ENCODE measurements at places on chromosomes 7 and 10.

DNA sequence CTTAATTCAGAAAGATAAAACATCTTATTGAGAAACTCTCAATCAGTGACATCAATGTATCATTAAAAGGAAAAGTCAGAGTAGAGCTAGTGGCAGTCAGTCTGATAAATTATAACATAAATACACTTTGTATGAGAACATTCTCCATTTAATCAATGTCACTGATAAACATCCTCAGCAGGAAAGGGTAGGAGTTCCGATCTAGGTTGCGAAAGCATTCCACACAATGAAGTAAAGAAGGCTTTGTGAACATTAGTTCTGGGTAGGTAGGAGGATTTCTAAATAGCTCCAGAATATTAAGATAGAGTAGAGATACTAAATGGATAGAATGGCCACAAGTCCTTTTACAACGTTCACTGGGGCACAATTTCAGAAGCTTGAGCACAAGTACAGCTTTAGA, 179.7 kb upstream of the MALRD1 start:
- DNase-seq = no peak
- no peaks in the 10 kb centered on the region for H3K4me1 ChIP-seq
- no peaks in the 10 kb centered on the region for H3K27me3 ChIP-seq
- H3K36me3 ChIP-seq = no peaks in the 10 kb centered on the region
- no peak overlapping the region for H3K27ac ChIP-seq

DNA sequence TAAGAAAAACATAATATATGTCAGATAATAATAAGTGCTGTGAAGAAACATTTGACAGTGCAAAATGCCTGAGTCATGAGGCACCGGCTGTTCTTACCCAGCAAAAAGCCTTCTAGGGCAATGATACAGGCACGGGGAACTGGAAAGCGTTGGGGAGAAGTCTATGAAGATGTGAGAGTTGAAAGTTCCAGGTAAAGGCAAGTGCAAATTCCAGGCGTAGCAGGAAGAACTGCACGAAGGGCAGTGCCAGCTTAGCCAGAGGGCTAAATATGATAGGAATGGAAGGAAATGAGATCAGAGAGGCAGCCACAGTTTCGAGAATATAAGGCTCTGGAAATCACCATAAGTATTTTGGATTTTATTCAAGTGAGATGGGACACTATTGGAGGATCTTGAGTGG, 87.0 kb downstream of the IPMK start:
- H3K4me1 ChIP-seq = no peaks in the 10 kb centered on the region
- H3K27me3 ChIP-seq = no peaks in the 10 kb centered on the region
- no peak overlapping the region for H3K4me3 ChIP-seq
- no peaks in the 10 kb centered on the region for H3K36me3 ChIP-seq
- no peak overlapping the region for H3K27ac ChIP-seq

DNA sequence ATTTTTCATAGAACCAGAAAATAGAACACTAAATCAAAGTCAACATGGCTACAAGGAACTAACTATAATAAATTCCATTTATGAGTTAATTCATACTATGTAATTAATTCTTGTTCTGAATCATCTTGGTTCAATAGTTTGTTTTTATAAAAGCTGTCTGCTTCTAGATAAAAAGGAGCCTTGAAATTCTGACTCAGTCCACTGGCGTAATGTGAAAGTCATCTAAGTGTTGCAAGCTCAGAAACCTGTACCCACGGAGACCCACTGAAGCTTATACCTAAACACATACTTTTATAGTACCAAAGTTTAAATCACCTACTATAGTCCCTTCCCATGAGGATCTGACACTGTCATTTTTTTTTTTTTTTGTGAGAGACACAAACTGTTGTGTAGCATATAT, 489.4 kb downstream of the SEMA3D start:
- no peak overlapping the region for H3K27ac ChIP-seq
- no peak for DNase-seq
- no peaks in the 10 kb centered on the region for H3K27me3 ChIP-seq
- peaks cover 3% of the 10 kb centered on the region for H3K4me1 ChIP-seq
- no peaks in the 10 kb centered on the region for H3K36me3 ChIP-seq

DNA sequence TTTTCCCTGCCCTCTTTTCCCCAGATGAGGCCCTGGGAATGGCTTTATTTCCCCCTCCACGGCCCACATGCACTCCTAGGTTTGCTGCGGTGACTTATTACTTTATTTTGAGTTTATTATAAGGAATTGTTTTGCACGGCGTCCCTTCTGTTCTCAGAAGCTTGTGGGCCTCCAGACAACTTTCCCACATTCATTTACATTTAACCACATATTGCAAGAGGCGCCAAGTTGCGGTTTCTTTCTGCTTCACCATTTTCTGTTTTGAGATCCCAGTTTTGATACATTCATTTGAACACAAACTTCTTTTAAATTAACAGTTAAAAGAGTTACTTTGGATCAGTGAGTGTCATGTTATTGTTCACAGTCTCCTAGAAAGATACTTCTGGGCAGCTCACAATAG, 532.5 kb upstream of the MGMT start:
- no peaks in the 10 kb centered on the region for H3K36me3 ChIP-seq
- H3K27me3 ChIP-seq = no peaks in the 10 kb centered on the region
- no peak overlapping the region for H3K4me3 ChIP-seq
- H3K27ac ChIP-seq = no peak overlapping the region
- no peaks in the 10 kb centered on the region for H3K4me1 ChIP-seq

- H3K4me3 ChIP-seq = no peak overlapping the region
- H3K27ac ChIP-seq = no peak overlapping the region
- no peaks in the 10 kb centered on the region for H3K4me1 ChIP-seq
- no peak for DNase-seq
Measured at GRCh38 chr7:124761164-124761715, 4.4 kb downstream of the GPR37 start.

DNA sequence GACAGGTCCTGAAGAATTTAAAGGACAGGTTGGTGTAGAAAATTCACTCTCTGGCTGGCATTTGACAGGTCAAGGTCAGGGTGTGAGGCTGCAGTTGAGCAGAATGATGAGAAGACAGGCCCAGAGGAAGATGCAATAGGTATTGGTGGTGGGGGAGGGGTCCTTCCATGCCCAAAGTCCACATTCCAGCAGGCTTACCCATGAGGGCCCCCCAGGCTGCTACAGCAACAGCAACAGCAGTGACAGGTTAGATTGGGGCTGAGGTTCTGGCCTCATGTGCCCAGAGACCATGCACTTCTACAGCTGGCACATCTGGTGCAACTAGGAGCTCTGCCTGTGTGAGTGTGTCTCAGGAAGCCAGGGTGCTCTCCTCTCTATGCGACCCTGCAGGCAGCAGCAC, 223.5 kb upstream of the GHITM start:
- no peak for DNase-seq
- no peak overlapping the region for H3K4me3 ChIP-seq
- no peaks in the 10 kb centered on the region for H3K36me3 ChIP-seq
- H3K4me1 ChIP-seq = no peaks in the 10 kb centered on the region

DNA sequence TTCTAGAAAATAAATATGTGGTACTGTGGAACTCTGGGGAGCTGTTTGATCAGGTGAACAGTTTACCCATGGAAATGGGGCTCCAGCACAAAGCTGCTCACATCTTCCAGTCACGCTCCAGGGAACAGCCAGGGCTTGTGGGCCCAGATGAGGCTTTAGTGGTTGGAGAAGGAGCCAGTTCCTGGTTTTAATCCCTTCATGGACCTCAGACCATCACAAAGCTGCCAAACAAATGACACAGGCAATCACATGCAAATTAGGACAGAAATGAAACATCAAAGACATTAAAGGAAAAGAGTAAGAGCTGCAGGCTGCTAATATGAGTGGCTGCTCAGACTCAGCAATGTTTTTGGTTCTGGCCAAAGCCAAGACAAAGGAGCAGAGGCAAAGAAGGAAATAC, 2.2 kb upstream of the ATP6V0E2 start:
- peaks cover 11% of the 10 kb centered on the region for H3K4me1 ChIP-seq
- no peaks in the 10 kb centered on the region for H3K27me3 ChIP-seq
- H3K36me3 ChIP-seq = no peaks in the 10 kb centered on the region
- DNase-seq = no peak

DNA sequence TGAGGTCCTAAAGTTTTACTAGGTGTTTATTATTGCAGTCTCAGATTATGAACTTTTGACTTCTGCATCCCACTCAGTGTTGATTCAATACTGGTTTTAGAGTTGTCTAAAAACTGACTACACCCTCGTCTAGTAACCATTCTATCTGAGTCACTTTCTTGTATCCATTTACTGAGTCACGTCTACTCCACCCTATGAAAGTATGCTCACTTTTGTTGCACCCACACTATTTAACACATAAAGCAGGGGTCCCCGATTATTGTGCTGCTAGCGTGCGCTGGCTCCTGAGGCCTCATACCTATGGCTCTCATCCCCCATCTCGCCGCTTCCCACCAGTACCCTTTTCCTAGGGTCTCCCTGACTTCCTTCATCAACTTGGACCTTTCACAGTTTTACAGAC, 2.0 kb downstream of the SAMD9 start:
- H3K27me3 ChIP-seq = no peaks in the 10 kb centered on the region
- no peaks in the 10 kb centered on the region for H3K4me1 ChIP-seq
- no peaks in the 10 kb centered on the region for H3K36me3 ChIP-seq
- no peak for DNase-seq

GRCh38 chr10:128839134-128839533, 627.9 kb upstream of the MGMT start:
- no peak overlapping the region for H3K27ac ChIP-seq
- no peak for DNase-seq
- H3K4me1 ChIP-seq = no peaks in the 10 kb centered on the region

DNA sequence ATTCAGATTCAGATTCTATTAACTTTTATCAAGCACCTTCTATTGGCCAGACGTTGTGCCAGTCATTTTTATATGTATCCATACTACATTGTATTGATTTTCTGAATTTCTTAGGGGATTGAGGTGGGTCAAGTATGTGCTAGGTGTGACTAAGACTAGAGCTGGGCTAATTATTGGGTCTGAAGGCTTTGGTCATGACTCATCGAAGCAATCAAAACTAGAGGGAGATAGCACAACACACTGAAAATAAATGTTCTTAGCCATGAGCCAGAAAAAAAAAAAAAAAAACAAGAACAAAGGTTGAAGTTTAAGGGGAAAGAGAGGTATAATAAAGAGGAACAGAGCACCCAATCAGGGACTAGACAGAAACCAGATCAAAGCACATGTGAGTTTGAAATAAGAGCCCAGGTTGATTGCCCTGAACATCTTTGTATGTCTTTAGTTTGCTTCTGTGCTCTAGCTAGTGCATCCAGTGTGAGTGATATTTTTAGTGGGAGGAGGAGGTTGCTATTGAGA, 171.6 kb upstream of the FOXP2 start:
- no peaks in the 10 kb centered on the region for H3K36me3 ChIP-seq
- H3K4me3 ChIP-seq = no peak overlapping the region
- no peaks in the 10 kb centered on the region for H3K4me1 ChIP-seq
- no peak for DNase-seq
- no peaks in the 10 kb centered on the region for H3K27me3 ChIP-seq

- H3K27ac ChIP-seq = no peak overlapping the region
- DNase-seq = no peak
- H3K4me1 ChIP-seq = peaks cover 1% of the 10 kb centered on the region
Measured at GRCh38 chr10:48501787-48502771, 102.8 kb downstream of the ARHGAP22 start.

GRCh38 chr10:48758411-48758810, 73.7 kb downstream of the WDFY4 start:
- no peak overlapping the region for H3K4me3 ChIP-seq
- no peak for DNase-seq
- H3K27me3 ChIP-seq = no peaks in the 10 kb centered on the region
- no peak overlapping the region for H3K27ac ChIP-seq

DNA sequence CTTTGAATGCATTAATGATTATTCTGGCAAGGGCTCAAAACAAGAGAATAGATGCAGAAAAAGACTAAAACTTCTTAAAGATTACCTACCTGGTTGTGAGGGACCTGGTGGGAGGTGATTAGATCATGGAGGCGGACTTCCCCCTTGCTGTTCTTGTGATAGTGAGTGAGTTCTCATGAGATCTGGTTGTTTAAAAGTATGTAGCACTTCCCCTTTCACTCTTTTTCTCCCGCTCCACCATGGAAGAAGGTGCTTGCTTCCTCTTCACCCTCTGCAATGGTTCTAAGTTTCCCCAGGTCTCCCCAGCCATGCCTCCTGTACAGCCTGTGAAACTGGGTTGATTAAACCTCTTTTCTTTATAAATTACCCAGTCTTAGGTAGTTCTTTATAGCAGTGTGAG, 226.6 kb downstream of the ARHGAP12 start:
- no peaks in the 10 kb centered on the region for H3K27me3 ChIP-seq
- no peak overlapping the region for H3K4me3 ChIP-seq
- peak overlapping the region; percentile 99 for H3K27ac ChIP-seq
- no peak for DNase-seq
- peaks cover 49% of the 10 kb centered on the region for H3K4me1 ChIP-seq
- H3K36me3 ChIP-seq = no peaks in the 10 kb centered on the region

GRCh38 chr10:97539523-97540200, 32.9 kb upstream of the ANKRD2 start:
- H3K4me3 ChIP-seq = no peak overlapping the region
- H3K27ac ChIP-seq = peak overlapping the region; percentile 95
- H3K36me3 ChIP-seq = no peaks in the 10 kb centered on the region
- no peaks in the 10 kb centered on the region for H3K27me3 ChIP-seq

DNA sequence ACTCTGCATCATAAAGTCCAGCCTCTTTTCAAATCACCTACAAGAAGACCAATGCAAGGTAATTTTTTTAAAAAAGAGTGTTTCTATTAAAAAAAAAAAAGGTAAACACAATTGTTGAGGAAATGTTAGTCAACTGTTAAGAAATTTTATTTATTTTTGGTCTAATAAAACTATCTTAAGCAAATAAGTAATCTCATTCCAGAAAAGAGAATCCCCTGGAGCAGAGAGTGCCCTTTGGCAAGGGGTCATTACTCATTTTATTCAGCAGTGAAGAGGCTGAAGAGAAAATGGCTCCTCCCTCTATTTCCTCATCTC, 63.4 kb upstream of the GSDME start:
- no peaks in the 10 kb centered on the region for H3K36me3 ChIP-seq
- no peaks in the 10 kb centered on the region for H3K4me1 ChIP-seq
- no peak overlapping the region for H3K27ac ChIP-seq
- H3K4me3 ChIP-seq = no peak overlapping the region
- DNase-seq = no peak

DNA sequence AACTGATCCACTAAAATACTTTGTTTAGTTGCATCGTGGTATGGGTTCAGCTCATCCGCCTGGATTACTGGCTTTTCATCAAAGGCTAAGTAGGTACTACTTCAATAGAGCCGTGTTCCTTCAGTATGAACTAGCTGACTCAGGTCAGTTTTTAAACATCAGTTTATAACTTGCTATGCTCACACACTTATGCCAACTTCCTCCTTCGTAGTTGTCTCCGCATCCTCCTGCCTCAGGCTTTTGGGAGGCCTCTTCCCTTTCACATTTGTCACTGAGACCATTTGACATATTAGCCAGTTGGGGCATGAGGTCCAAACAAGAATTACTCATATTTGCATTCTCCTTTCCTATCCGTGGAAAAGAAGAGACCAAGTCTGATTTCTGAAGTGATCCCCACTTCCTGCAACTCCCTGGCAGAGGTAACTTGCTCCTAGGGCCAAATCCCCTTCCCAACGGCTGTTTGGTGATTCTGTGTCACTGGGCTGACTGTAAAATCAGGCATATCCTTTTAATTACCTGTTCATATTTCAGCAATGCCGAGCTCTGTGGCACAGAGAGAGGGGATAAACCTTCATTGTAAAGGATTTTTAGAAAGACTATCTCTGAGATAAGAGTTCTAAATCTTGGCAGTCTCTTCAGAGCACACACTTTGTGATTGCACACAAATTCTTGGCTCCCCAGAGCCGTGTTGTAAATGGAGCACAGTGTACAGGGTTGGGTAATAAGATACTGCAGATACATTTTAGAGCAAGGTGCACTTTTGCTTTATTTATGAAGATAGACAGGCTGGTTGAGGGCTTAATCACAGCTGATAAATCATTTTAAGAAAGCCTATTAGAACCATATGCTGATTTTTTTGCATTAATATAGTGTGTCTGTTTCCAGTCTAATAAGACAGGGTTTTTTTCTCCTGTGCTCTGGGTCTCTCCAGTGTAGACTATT, 108.0 kb downstream of the CREB5 start:
- DNase-seq = no peak
- H3K27me3 ChIP-seq = no peaks in the 10 kb centered on the region
- H3K27ac ChIP-seq = no peak overlapping the region
- H3K36me3 ChIP-seq = no peaks in the 10 kb centered on the region
- no peaks in the 10 kb centered on the region for H3K4me1 ChIP-seq
